Mucosa of gallbladder (tissue), 1 donor: ENCODE measurements at places on chromosomes 7 and 10.

DNA sequence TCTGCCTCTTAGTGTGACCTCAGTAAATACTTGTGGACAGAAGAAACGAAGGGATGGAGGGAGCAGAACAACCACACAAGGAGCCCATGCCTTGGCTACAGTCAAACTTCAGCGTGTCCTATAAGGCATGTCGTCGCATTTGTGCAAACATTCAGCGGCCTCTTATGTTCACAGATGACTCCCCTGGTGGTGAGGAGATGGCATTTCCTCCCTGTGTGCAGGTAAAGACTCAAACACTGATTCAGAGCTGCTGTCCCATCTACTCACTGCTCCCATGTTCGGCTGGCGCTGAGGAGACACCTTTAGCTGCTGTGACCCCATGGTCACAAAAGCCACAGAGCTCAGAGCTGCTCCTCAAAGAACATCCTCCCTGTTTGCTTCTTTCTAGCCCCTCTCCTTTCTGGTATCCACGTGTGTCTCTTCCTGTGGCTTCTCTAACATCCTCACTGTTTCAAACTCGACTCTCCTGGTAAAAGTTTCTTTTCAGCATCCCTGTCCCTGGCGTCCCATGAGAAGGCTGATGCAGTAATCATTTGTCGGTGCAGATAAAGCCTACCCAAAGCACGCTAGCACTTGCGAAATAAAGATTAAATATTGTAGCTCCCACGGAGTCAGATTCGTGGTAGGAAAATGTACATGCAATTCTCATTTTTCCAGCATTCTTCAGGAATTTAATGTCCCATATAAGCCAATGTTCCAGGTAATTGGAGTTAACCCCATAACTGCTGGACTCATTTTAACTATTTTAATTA lies 124.9 kb upstream of the NEBL start:
- DNase-seq: no peak

- no peak for DNase-seq
Measured at GRCh38 chr7:66250711-66251110, 45.6 kb downstream of the TPST1 start.

DNA sequence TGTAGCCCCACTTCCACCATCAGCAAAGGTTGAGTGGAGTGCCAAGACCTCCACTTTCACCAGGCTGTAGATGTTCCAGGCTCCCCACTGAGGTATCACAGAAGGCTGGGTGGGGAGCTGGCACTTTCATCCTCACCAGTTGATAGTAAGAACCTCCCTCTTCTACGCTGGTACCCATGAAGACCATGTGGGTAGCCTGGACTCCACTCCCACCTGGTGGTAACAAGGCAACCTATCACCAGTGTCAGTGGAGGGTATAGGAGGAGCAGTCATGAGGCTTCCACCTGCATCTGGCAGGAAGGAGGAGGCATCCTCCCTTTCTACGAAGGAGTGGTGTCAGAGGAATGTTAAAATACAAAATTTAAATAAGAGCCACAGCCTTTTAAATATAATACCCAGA lies 4.4 kb downstream of the SMIM30 start:
- no peak for DNase-seq

DNA sequence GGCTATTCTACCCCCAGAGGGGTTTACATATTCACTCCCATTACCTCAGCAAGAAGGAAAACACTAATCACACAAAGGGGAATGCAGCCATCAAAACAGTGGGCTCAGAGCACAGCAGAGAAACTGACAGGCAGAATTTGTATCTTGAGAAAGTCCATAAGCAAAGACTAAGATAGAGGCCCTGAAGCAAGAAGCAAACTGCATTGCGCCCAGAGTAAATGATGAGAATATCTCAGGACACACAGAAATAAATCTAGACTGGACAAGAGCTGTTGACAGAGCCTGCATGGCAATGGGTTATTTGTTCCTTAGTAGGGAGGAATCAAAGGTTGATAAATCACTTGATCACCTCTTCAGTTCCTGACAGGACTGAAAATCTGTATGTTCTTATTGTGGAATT lies 440.7 kb upstream of the CELF2 start:
- no peak for DNase-seq

DNA sequence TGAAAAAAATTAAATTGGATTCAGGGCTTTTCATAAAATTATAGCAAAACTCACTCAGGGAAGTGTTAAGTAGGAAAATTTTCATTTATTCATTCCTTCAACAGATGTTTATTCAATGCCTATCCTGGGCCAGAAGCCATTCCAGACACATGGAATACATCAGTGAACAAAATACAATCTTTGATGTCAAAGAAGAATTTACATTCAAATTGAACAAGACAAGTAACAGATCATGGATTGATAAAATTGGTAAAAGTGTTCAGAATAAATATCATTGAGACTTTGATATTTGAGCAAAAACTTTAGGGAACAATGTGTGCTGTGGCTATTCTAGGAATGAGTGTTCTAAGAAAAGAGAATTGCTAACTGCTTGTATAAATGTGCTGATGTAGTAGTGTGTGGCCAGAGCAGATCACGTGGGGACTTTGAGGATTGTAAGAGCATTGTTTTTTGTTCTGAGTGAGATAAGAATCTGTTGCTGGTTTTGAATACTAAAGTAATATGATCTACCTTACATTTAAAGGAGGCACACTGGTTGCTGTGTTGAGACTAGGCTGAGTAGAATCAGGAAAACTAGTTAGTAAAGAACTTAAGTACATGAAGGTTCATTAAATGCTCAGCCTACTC lies 957.2 kb downstream of the PCDH15 start:
- no peak for DNase-seq

DNA sequence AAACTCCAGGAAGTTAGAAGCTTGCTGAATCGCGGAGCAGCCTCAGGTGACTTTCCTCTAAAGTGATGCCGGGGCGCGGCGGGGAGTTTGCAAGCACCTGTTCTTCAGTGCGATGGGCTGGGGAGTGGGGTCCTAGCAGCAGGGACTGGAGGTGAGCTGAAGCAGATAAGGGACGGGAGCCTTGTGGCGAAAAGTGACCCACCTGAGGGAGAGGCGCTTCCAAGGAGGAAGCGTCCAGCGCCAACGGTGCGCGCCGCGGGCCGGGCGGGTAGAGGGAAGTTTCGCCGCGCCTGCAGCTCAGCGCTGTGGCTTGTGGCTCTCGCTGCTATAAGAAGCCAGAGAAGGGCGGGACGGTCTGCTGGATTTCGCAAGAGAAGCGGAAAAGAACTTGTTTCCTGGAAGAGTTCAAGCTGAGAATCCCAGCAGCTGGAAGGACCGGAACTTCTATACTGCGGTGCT lies at the start of gene STEAP4:
Gene STEAP4, minus strand, starts transcription at position 305 of the 459 bp plus-strand sequence. CDS start 22,625 bp downstream, outside the sequence.
- DNase-seq: peak; percentile 83

GRCh38 chr7:52507546-52508255 lies 527.7 kb upstream of the POM121L12 start:
- DNase-seq: no peak

DNA sequence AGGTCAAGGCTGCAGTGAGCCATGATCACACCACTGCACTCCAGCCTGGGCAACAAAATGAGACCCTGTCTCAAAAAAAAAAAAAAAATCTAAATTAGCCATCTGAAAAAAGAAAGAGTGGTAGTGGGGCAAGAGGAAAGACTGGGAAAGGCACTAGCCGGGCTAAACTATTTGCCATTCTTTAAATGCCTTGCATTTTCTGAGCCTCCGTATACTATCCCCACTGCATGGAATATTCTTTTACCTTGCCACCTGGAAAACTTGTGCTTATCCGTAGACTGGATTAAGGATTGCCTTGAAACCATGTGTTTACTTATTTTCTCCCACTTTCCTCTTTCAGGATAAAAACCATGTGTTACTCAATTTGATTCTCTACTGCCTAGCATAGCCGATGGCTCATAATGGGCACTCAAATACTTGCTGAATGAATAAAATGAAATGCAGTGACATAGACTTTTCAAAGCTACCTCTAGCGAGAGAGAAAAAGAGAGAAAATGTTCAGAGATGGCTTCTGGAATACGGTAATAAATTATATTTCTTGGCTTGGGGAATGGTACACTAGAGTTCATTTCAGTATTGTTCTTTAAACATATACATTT lies 30.6 kb downstream of the HYCC1 start:
- no peak for DNase-seq

- DNase-seq: no peak
Measured at GRCh38 chr7:106853250-106853908, 11.7 kb upstream of the PIK3CG start.
